ENCODE measurements at places on chromosomes 11 and 22. TPM values are rescaled to one million over a fixed set of nuclear protein-coding genes. Genes with fewer than 3 reads are reported as not detected.
A peak's percentile ranks its signal among the peaks of the same experiment; 100 is the strongest.

The PRG3 gene
- total RNA-seq: not detected

The KCNQ1 gene
- not detected for total RNA-seq

The F2 gene
- 0.19 TPM for total RNA-seq

The SLC25A18 gene
- not detected for total RNA-seq

The TMPRSS4 gene
- total RNA-seq: not detected

The TMEM138 gene
- total RNA-seq: 49.4 TPM

The PHF21B gene
- total RNA-seq: 0.54 TPM

The BTBD18 gene
- not detected for total RNA-seq

The MIOX gene
- total RNA-seq: 1.5 TPM

The OR51B5 gene
- total RNA-seq: not detected

The IGLL1 gene
- not detected for total RNA-seq

DNA sequence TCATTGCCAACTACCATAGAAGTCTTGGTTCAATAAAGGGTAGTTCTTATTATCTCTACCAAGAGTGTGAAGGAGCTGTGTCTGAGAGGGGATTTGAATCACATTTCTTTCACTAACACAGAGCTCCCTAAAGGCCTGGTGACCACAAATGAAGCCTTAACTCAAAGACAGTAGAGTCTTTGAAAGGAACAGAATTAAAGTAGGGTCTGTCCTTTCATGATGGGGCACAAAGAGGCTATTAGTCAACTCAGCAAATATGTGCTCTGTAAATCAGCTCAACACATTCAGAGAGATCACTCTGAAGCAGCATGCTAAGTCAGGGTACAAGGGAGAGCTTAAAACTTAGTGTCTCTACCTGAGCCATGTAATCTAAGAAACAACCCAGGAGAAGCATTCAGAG lies 212.4 kb upstream of the SYN3 start:
- no peak overlapping the region for H3K4me3 ChIP-seq
- H3K36me3 ChIP-seq: no peaks in the 10 kb centered on the region
- H3K27me3 ChIP-seq: no peaks in the 10 kb centered on the region
- no peak overlapping the region for H3K27ac ChIP-seq
- H3K4me1 ChIP-seq: no peaks in the 10 kb centered on the region

DNA sequence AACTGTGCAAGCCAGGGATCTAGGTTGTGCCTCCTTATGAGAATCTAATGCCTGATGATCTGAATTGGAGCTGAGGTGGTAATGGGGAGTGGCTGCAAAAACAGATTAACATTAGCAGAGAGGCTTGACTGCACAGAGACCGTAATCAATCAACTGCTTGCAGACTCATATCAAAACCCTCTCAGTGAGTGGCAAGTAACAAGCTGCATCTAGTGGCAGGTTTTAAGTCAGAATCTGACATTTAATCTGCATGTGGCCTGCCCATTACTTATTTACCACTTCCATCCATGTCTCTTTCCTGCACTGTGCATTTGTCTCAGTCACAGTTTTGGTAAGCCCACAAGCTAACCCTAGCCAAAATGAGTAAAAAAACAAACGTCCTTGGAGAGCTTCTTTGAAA lies 11.2 kb downstream of the C11orf58 start:
- H3K27me3 ChIP-seq: no peaks in the 10 kb centered on the region
- no peak overlapping the region for H3K27ac ChIP-seq
- H3K4me1 ChIP-seq: peaks cover 3% of the 10 kb centered on the region
- peaks cover 70% of the 10 kb centered on the region for H3K36me3 ChIP-seq
- DNase-seq: no peak
- H3K4me3 ChIP-seq: no peak overlapping the region

DNA sequence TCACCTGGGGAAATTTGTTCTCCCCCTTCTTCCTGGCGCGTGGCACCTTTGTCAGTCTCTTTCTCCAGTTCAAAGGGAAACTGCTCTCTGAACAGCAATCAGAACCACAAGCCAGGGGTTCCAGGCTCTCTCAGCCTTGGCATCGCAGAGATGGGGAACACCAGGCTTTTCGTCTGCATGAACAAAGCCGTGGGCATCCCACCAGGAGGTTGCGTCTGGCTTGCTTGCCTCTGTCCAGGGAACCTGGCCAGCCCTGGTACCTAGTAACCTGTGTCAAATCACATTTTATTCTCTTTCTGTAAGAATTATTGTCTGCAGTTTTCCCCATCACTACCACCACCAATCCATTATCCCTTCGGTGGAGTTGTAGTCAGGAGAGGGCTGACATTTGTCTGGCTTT lies 107.0 kb downstream of the WNT7B start:
- H3K4me3 ChIP-seq: no peak overlapping the region
- no peak overlapping the region for H3K27ac ChIP-seq
- peaks cover 11% of the 10 kb centered on the region for H3K36me3 ChIP-seq
- H3K4me1 ChIP-seq: no peaks in the 10 kb centered on the region
- peak; percentile 63 for DNase-seq

GRCh38 chr11:120854988-120855387 lies 168.9 kb upstream of the TBCEL start:
- no peak overlapping the region for H3K4me3 ChIP-seq
- H3K36me3 ChIP-seq: no peaks in the 10 kb centered on the region
- no peak overlapping the region for H3K27ac ChIP-seq

DNA sequence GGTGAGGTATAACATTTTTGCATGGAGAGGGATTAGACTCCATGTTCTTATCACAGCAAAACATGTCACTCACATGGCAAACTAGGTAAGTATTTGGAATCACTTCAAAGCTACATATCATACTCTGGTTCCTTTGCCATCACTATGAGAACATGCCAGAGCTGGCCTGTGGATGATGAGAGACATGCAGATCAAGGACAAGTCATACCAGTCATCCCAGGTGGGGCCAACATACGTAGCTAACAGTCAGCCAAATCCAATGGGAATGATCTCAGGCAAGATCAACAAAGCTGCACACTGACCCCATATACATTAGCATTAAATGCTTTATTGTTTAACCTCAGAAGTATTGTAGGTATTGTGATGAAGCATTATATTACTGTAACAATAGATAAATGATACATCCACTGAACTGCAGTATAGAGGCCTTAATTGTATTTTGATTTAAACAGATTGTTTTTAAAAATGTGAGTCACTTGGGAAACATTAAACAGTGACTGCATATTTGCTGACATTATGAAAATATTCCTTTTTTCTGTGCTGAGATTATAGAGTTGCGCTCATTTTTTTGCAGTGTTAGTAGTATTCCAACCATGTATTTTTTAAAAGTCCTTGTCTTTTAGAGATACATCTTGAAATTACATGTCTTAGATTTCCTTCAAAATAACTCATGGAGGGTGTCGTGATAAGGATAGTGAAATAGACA lies 37.3 kb upstream of the ARL14EP start:
- no peak overlapping the region for H3K4me3 ChIP-seq
- H3K27ac ChIP-seq: no peak overlapping the region
- peaks cover 3% of the 10 kb centered on the region for H3K27me3 ChIP-seq
- H3K4me1 ChIP-seq: peaks cover 8% of the 10 kb centered on the region
- no peak for DNase-seq

GRCh38 chr11:83002053-83002452 lies 69.6 kb downstream of the RAB30 start:
- H3K36me3 ChIP-seq: peaks cover 6% of the 10 kb centered on the region
- no peaks in the 10 kb centered on the region for H3K27me3 ChIP-seq
- no peak overlapping the region for H3K4me3 ChIP-seq
- H3K4me1 ChIP-seq: peaks cover 52% of the 10 kb centered on the region

- peaks cover 6% of the 10 kb centered on the region for H3K4me1 ChIP-seq
- no peak for DNase-seq
- no peaks in the 10 kb centered on the region for H3K36me3 ChIP-seq
- no peaks in the 10 kb centered on the region for H3K27me3 ChIP-seq
- H3K4me3 ChIP-seq: no peak overlapping the region
Measured at GRCh38 chr11:123545726-123546270, 108.6 kb downstream of the SCN3B start.

DNA sequence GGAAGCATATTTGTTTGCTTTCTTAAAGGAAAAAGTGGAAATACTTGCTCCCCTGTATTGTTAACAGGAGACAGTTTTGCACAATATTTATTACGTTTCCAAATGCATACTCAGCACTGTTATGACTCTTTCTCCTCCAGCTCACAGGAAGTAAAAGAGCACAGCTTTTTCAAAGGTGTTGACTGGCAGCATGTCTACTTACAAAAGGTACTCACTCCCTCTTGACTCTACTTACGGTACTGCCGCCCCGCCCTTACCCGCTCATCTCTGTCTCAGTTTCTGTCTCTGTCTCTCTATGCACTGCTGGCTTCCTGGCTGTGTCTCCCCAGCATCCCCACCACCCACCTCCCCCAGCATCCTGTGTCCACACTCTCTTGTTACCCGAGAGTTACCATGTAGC lies 32.2 kb upstream of the MYO18B start:
- no peak for DNase-seq
- no peaks in the 10 kb centered on the region for H3K27me3 ChIP-seq
- no peak overlapping the region for H3K4me3 ChIP-seq
- no peaks in the 10 kb centered on the region for H3K36me3 ChIP-seq
- H3K27ac ChIP-seq: no peak overlapping the region

GRCh38 chr11:27718863-27719545 lies 18.7 kb upstream of the BDNF start:
- peak overlapping the region; percentile 89 for H3K4me3 ChIP-seq
- H3K36me3 ChIP-seq: no peaks in the 10 kb centered on the region
- H3K27me3 ChIP-seq: peaks cover 34% of the 10 kb centered on the region
- peaks cover 40% of the 10 kb centered on the region for H3K4me1 ChIP-seq
- DNase-seq: peak; percentile 88
- peak overlapping the region; percentile 99 for H3K27ac ChIP-seq

- H3K27ac ChIP-seq: no peak overlapping the region
- no peak for DNase-seq
- H3K36me3 ChIP-seq: peaks cover 2% of the 10 kb centered on the region
- no peaks in the 10 kb centered on the region for H3K27me3 ChIP-seq
- peaks cover 9% of the 10 kb centered on the region for H3K4me1 ChIP-seq
Measured at GRCh38 chr11:86372041-86372440, 2.6 kb upstream of the CCDC81 start.

GRCh38 chr11:118081241-118081958 lies 4.5 kb downstream of the TMPRSS4 start:
- no peaks in the 10 kb centered on the region for H3K4me1 ChIP-seq
- no peaks in the 10 kb centered on the region for H3K36me3 ChIP-seq
- no peak for DNase-seq
- peaks cover 36% of the 10 kb centered on the region for H3K27me3 ChIP-seq

GRCh38 chr22:34296461-34296860 lies 376.2 kb upstream of the LARGE1 start:
- no peaks in the 10 kb centered on the region for H3K4me1 ChIP-seq
- no peak overlapping the region for H3K27ac ChIP-seq
- no peaks in the 10 kb centered on the region for H3K36me3 ChIP-seq
- DNase-seq: no peak
- no peak overlapping the region for H3K4me3 ChIP-seq

DNA sequence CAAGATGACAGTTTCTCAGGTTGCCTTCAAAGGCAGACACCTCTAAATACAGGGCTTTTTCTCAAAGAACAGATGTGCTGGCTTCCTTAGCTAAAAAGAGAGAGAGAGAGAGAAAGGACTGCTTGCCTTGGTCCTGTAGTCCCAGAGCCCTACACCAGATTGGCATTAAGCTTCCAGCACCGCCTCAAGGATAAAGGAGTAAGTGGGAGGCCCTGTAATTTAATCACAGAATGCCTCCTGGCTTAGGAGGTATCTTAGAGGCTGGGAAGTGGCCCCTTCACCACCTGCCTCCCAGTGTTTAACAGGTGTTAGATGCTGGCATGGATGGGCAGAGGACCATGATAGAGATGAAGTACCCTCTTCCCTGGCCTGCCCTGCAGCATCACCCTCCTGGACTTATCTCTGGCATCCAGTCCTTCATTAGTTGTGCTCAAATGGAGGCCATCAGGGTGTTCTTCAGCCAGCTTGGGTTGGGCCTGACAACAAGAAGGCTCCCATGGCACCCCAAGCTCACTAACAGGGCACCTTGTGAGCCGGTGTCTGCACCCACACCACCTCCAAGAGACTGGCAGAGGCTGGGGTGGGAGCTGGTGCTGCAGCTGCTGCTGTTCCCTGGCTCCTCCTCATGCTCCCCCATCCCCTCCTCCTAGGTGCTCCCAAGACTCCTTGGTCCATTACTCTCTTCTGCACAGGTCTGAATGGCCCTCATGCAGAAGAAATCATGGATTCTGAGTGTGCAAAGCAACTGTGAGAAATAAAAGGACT lies 32.5 kb downstream of the ABCC8 start:
- no peaks in the 10 kb centered on the region for H3K4me1 ChIP-seq
- no peak overlapping the region for H3K27ac ChIP-seq
- peaks cover 26% of the 10 kb centered on the region for H3K27me3 ChIP-seq
- no peaks in the 10 kb centered on the region for H3K36me3 ChIP-seq
- H3K4me3 ChIP-seq: no peak overlapping the region

DNA sequence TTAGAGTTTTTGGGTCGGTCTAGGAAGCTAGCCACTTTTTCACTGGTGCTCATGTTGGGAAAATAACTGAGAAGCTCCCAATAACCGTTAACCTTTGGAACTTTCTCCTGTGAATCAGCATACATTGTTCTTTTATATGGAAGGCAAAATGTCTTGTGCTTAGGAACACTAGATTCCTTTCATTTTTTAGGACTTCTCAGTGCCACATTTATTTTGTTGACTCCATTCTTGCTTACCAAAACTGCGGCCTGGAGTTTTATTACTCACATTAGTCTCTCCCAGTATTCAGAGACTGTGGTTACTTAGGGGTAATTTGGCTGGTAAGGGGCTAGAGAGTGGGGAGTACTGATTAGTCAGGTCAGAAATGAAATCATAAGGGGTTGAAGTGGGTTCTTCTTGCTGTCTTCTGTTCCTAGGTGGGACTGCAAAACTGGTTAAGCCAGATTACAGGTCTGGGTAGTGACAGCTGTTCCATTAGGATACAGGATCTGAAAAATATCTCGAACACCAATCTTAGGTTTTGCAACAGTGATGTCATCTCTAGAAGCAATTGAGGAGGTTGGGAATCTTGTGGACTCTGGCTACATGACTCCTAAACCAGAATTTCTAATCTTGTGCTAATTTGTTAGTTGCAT lies 631.4 kb upstream of the LUZP2 start:
- H3K4me1 ChIP-seq: no peaks in the 10 kb centered on the region
- no peaks in the 10 kb centered on the region for H3K36me3 ChIP-seq
- DNase-seq: no peak
- H3K4me3 ChIP-seq: no peak overlapping the region
- H3K27me3 ChIP-seq: no peaks in the 10 kb centered on the region

Measured in osteocyte (in vitro differentiated cells).